NCI-H1048 (cell line): ENCODE measurements at places on chromosomes 5 and 9.

- DNase-seq = no peak
Observed at GRCh38 chr5:68534956-68535520, 319.5 kb downstream of the PIK3R1 start.

DNA sequence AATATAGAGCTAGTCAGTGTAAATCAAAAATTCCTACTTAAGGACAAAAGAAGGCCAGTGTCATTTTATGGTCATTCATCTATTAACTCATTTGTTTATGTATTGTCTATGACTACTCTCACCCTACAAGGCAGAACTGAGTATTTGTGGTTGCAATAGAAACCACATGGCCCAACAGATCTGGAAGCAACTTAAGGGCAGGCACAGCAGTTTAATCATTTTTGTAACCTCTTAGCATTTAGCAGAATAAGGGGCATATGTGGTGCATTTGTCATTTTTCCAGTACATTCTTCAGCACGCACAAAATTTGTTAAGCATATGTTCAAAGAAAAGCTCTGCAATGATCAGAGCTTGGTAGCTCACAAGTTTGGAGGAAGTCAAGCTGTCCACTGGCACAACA lies 1.1 kb downstream of the FKBP15 start:
- no peak for DNase-seq

DNA sequence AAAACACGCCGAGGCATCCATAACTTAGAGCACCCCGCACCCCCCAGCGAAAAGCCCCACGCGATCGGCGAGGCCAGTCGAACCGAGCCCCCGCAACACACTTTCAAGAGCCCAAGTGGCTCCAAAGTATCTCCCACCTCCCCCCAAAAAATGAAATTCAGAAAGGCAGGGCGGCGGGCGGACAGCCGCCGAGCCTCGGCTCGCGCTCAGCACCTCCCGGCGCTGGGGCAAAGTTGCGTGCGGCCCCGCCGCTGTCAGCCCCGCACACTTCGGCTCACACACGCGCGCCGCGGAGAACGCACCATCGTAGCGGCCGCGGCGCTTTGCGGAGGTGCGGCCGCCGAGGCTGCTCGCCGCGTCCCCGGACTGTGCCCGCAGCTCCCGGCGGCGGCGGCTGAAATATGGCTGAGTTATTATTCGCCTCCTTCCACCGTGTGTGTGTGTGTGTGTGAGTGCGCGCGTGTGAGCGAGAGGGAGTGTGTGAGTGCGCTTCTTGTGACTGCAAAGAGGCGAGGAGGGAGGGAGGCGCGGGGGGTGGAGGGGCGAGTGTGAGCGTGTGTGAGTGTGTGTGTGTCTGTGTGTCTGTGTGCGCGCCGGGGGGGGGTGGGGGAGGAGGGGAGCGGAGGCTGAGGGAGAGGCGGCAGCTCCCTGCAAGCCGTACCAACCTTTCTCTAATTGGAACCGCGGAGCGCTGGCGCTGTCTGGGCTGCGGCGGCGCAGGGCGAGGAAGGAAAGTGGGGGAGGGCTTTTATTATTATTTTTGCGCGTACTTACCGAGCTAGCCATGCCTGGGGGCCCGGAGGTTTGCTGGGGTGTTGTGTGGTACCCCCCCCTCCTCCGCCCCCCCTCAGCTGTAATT lies 599 bp downstream of the MLLT3 start:
- no peak for DNase-seq

DNA sequence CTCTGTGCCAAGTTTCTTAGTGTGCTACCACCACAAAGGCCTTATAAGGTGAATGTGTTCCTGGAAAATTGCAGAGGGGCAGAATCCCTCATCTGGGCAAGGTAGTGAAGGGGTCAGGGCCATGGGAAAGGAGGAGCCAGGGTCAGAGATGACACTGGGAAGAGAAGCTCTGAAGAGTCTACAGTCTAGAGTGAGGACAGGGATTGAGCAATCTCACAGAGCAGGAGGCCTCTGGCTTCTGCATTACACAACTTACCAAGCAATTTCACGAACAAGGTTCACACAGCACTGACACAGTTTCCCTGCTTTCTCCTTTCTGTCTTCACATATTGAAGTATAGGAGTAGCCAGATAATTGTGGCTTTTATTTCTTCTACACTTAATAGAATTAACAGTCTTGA lies 24.5 kb upstream of the IDNK start:
- no peak for DNase-seq

DNA sequence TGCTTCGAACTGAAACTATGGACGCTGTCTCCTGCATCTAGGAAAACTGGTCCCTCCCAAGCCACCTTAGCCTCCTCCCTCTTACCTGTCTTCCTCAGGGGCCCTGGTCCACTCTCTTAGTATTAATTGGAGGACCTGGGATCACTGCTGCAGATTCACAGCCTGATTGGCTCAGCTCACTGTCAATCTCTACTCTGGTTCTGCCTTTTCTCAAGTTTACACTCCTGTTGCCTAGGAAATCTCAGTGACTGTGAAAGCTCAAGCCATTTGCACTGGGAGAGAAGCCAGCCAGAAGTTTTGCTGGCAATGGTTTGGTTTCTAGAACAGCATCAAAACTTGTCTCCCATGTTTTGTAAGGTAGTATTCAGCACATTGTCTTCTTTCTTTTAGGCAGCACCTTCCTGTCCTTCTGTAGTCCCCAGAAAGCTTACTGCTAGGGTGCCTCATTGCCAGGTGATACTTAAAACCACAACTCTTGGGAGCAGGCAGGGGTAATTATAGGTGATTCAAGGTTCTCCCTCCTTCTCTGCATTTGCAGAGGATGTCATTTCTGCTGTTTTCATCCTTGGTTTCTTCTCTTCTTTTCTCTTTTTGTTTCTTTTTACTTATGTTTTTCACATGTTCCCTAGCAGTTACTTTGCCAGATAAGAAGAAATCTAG lies at the start of gene CAPSL:
Gene CAPSL (minus strand): TSS at position 55 of the 660 bp plus-strand sequence. CDS start 17,502 bp downstream, outside the sequence.
- DNase-seq = no peak

- DNase-seq = no peak
Observed at GRCh38 chr5:107531308-107531707, 139.4 kb downstream of the EFNA5 start.

GRCh38 chr5:137603356-137603755 lies 104.2 kb upstream of the SPOCK1 start:
- DNase-seq = no peak

DNA sequence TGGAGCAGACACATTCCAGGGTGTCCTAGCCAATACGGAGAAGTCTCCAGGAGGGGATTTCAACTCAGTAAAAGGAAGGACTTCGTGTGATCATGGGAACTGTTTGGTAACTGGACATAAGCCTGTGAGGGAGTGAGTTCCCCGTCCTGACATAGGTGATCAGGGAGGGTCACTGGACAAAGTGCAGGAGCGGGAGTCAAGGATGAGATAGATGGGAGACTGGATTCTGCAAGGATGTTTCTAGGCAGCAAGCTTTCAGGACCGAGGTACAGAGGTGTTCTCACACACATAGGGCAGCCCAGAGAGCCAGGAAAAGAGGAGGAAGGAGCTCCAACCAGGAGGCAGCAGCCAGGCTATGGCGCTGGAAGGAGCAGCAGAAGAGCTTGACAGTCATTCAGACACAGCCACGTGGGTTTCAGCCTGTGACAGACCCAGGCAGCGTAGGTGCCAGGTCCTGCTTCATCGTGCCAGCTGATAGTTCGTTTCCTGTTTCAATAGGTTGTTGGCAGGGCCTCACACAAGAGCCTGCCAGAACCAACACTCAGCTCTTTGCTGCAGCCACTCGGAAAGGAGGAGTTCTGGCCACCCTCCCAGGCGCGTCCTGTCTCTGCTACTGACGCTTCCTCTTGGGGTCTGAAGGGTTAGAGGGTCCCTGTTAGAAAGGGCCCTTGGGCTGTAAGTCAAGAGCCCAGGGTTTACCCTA lies 84.1 kb downstream of the AMBP start:
- DNase-seq = no peak

DNA sequence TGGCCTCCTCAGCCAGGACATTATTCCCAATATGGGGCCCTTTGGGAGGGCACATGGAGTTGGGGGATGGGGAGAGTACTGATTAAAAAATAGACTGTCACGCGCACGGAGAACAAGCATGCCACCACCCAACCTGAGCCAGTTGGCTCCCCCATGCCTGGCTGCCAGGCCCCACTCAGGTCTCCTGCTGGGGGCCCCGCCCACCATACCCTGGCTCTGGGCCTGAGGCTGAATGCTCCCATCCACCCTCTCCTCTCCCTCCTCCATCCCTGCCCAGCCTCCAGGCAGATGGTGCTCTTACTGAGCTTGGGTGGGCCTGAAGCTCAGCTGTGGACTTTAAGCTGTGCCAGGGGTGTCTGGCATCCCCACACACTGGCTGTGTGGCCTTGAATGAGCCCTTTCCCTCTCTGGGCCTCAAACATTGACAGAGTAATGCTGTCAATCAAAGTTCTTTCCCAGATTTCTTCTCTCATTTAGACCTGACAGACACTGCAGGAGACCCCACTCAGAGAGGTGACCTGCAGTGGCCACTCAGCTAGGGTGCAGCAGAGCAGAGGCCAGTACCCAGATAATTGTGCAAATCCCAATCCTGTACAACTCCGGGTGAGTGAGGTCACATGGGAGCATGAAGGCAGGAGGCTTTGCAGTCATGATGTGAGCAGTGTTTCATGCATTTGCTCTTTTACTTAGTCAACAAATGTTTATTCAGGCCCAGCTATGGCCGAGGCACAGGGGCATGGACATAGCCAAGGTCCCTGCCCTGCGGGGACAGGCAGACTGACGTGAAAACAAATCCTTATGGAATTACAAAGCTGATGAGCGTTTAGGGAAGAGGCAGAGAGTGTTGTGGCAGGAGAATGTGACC lies 9.8 kb upstream of the SYNPO start:
- DNase-seq = no peak

- no peak for DNase-seq
Observed at GRCh38 chr5:175195698-175196656, 248.0 kb downstream of the DRD1 start.

GRCh38 chr5:126106029-126106428 lies 317.2 kb upstream of the GRAMD2B start:
- no peak for DNase-seq

- no peak for DNase-seq
Observed at GRCh38 chr9:77807846-77808750, 160.0 kb upstream of the GNA14 start.

DNA sequence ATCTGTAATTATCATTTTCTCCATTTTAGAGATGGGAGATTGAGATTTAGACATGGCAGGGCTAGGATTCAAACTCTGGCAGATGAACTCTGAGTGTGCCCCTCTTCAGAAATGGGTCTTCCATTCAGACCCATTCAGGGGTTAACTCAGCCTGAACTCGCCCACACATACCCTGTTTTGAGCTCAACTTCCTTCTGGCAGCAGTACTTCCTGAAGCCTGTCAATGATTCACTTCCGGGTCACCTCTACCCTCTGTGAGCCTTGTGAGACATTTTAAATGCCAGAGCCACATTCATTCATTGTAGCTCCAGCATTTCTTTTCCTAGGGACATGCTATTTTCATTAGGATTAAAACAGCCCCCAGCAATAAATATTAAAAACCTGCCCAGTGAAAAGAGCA lies 209.3 kb upstream of the SLC24A2 start:
- DNase-seq = no peak

DNA sequence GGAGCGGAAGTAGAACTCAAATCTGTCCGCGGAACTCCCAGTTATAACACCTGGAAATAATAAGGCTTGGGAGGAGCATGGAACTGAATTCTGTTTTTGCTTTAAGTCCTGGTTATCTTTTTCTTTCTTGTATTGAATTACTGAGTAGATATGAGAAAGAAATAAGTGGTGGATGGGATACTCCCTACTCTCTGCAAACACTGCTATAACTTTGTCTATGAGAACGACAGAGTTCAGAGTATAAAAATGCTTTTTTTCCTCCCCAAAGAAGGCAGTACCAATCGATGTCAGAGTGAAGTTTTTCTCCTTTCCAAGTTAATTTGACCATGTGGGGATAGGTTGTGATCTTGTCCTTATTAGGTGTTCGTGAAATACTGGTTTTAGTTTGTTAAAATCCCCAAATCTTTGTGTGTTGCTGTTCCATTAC lies 1.2 kb downstream of the RIC1 start:
- DNase-seq = no peak

GRCh38 chr5:161286066-161286655 lies 260.4 kb downstream of the GABRB2 start:
- DNase-seq = no peak

DNA sequence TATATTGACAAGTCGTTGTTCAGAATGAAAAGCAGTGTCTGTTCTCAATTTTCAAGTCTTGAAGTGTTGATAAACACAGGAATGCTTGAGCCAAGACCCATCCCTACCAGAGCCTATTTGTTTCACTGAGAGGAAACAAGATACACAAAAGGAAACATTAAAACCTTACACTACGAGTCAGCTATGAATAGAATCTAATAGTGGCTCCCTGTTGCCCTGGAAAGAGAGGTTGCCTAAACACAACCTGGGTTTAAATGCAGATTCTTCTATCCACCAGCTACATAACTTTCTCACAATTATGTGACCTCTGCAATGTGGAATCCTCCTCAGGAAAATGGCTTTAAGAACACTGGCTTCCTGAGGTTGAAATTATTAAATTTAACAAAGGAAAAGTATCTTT lies 29.1 kb upstream of the BNC2 start:
- no peak for DNase-seq

DNA sequence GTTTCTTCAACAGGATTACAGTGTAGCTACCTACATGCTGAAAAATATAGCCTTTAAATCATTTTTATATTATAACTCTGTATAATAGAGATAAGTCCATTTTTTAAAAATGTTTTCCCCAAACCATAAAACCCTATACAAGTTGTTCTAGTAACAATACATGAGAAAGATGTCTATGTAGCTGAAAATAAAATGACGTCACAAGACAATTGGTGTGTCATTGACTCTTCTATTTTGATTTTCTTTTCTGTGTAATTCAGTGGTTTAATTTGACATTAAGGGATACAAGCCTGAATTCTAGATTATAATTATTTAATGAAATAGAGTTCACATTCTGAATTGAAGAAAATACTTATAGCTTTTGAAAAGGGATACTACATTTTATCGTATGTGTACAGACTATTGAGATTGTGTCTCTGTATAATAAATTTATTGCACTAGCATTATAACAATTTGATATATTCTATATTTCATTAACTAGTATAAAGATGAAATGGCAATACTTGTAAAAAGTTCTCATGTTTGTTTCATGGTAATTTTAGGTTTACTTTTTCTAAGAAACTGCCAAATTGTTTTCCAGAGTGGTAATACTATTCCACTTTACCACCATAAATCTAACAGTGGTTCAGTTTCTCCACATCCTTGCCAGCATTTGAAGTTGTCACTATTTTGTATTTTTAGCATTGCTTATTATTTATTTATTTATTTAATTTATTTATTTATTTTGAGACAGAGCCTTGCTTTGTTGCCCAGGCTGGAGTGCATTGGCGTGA lies 18.7 kb downstream of the ANXA1 start:
- no peak for DNase-seq
